ENCODE measurements at places on chromosomes 1 and 21. TPM values are rescaled to one million over a fixed set of nuclear protein-coding genes. Genes with fewer than 3 reads are reported as not detected.

Gene SMCP
- not detected for total RNA-seq

Gene SPATA6
- total RNA-seq = 8.3 TPM

Gene OVAAL
- not detected for total RNA-seq

Gene PTPN7
- 37.4 TPM for total RNA-seq

DNA sequence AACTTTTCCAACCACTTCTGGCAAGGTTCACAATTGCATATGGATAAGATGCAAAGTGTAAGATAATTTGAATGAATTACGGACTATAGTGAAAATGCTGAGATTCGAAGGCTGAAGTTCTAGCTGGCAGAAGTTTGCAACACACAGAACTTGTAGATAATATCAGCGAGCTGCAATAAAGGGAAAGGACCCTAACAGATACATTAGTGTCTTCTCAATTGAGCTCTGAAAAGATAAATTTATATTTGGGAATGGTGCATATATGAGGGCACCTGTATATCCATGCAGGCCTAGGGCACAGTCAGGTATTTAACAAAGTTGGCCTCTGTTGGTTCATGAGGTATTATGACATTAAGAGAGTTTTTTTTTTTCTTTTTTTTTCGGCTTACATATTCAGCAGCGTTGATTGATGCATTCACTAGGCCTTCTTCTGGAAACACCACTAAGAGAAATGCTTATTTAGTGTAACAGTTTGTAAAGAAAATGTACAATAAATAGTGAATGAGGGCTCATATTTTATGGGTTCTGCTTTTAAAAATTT, 2.2 kb downstream of the NFIA start:
- H3K27ac ChIP-seq = peak overlapping the region; percentile 71
- peak overlapping the region; percentile 98 for H3K4me3 ChIP-seq
- H3K27me3 ChIP-seq = no peaks in the 10 kb centered on the region
- H3K4me1 ChIP-seq = peaks cover 20% of the 10 kb centered on the region
- H3K36me3 ChIP-seq = peaks cover 2% of the 10 kb centered on the region

DNA sequence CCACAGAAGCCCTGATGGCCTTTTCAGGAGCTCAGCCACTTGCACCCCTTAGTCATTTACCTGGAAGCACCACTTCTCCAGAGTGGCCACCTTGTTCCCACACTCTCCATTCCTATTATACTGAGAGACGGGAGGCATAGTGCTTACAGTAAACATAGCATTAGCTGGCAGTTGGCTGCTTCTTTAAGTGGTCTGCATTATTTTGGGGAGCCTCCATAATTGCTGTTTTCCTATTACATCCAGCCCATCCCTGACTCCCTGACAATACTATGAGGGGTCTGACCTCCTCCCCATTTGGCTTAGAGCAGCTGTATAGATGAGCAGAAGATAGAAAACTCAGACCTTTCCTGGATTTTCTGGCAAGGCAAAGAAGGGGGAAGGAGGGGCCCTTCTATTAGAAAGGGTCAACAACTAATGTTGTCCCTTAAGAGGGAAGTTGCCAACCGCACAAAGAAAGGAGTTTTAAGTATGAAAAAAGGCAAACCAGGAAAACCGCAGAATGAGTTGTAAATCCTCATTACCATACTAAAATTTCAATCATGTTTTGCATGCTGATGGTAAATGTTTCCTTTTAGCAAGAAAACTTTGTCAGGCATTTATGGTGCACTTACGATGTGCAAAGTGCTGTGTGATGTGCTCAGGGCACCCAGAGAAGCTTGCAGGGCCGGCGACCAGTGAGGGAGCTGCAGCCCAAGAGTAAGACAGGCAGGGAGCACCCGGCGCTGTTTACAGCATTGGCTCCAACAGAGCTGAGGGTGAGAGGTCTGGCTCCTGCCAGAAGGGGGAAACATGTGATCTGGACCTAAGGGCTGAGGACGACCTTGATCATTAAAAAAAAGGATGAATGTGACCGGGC, 167.3 kb downstream of the ZZZ3 start:
- no peak overlapping the region for H3K4me3 ChIP-seq
- H3K27me3 ChIP-seq = no peaks in the 10 kb centered on the region
- H3K36me3 ChIP-seq = peaks cover 25% of the 10 kb centered on the region
- DNase-seq = no peak
- H3K27ac ChIP-seq = no peak overlapping the region

DNA sequence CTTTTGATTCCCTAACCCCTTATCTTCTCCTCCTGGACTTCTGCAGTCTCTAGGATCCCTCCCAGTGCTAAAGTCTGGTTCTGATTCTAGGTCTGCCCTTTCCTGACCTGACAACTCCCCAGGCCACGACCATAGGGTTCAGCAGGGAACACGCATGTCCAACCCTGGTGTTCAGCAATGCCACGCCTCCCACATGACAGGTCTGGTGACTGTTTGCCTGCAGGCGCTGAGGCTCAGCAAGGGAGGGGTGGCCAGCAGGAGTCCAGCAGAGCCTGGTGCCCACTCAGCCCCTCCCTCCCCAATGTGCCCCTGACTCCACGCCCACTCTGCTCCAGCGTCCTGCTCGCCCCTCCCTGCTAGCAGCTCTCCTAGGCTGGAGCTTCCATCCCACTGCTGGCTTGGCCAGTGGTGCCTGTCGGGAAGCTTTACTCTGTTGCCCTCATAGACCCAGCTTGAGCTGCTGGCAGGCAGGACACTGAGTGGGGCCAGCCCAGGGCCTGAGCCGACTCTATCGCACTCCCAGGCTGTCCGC, 17.3 kb downstream of the SLC9A1 start:
- H3K4me3 ChIP-seq = peak overlapping the region; percentile 88
- peaks cover 30% of the 10 kb centered on the region for H3K4me1 ChIP-seq
- peaks cover 5% of the 10 kb centered on the region for H3K36me3 ChIP-seq
- peak overlapping the region; percentile 100 for H3K27ac ChIP-seq
- no peak for DNase-seq
- H3K27me3 ChIP-seq = no peaks in the 10 kb centered on the region

GRCh38 chr1:109714661-109715372, 2.8 kb downstream of the GSTM5 start:
- peaks cover 1% of the 10 kb centered on the region for H3K36me3 ChIP-seq
- peaks cover 3% of the 10 kb centered on the region for H3K4me1 ChIP-seq
- H3K27ac ChIP-seq = no peak overlapping the region
- H3K27me3 ChIP-seq = peaks cover 26% of the 10 kb centered on the region

DNA sequence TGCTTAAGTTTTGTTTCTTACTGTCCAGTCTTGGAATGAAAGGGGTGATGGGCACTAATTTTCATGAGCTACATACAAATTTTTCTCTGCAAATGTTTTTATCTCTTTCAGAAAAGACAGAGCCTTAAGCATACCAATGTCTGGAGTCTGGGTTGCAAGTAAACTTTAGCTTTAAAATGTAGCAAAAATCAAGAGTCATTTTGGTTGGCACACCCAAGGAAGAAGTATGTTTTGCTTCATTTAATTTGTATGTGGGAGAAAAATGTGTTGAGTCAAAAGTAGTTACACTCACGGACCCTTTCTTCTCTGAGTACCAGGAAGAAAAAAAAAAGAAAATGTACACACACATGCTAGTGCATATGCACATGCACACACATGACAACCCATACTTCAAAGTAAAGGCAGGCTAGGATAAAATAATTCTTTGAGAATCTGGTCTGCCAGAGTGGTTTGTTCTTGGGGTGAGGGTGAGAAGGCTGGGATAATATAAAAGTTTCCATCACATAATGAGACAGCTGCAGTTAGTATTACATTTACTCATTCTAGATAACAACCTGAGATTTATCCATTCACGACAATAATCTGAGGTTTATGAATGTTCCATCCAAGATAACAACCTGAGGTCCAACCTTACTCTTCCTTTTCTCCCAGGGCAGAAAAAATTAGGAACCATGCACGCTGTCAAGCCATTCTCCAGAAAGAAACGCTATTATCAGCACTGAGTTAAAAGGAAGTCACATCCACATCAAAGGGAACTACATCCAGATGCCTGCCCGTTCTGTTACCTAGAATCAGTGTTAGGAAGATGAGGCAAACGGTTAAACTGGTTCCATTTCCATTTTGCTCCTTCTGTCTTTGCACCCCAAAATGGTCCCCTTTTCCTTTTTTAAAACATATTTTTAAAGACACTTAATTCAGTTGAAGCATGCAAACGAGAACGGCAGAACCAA, 9.3 kb downstream of the DPYD start:
- H3K4me1 ChIP-seq = peaks cover 39% of the 10 kb centered on the region
- peak; percentile 18 for DNase-seq
- H3K36me3 ChIP-seq = peaks cover 1% of the 10 kb centered on the region

- H3K27me3 ChIP-seq = no peaks in the 10 kb centered on the region
- no peak for DNase-seq
- peaks cover 71% of the 10 kb centered on the region for H3K4me1 ChIP-seq
- H3K4me3 ChIP-seq = no peak overlapping the region
These were observed 67.8 kb downstream of the MAN1C1 start for GRCh38 chr1:25684216-25684965.

DNA sequence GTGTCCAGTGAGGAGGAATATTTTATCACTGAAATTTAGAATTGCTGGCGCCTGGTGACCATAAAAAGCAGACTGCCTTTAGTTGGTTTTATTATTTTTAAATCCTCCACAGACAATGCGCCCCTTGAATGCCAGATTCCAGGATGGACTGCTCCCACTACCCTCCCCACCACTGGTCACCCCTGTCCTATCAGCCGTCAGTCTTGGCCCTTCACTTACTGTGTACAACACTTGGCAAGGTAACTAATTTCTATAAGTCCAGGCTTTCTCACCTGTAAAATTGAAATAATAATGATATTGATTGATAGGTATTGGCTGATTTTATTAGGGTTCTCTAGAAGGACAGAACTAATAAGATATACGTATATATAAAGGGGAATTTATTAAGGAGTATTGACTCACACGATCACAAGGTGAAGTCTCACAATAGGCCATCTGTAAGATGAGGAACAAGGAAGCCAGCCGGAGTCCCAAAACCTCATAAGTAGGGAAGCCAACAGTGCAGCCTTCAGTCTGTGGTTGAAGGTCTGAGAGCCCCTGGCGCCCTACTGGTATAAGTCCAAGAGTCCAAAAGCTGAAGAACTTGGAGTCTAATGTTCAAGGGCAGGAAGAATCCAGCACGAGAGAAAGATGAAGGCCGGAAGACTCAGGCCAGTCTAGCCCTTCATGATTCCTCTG, 17.8 kb downstream of the RHEX start:
- no peak overlapping the region for H3K4me3 ChIP-seq
- H3K27ac ChIP-seq = no peak overlapping the region
- no peaks in the 10 kb centered on the region for H3K36me3 ChIP-seq

DNA sequence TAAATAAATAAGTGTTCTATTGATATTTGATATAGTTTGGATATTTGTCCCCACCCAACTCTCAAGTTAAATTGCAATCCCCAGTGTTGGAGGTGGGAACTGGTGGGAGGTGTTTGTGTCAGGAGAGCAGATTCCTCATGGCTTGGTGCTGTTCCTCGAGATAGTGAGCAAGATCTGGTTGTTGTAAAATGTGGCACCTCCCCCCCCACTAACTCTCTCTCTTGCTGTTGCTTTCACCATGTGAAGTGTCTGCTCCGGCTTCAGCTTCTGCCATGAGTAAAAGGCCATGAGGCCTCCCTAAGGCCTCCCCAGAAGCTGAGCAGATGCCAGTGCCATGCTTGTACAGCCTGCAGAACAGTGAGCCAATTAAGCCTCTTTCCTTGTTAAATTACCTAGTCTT, 20.8 kb downstream of the FRRS1 start:
- H3K27ac ChIP-seq = no peak overlapping the region
- no peak overlapping the region for H3K4me3 ChIP-seq
- no peaks in the 10 kb centered on the region for H3K27me3 ChIP-seq

- peak overlapping the region; percentile 53 for H3K27ac ChIP-seq
- H3K4me3 ChIP-seq = peak overlapping the region; percentile 84
- no peaks in the 10 kb centered on the region for H3K36me3 ChIP-seq
- DNase-seq = no peak
- peaks cover 27% of the 10 kb centered on the region for H3K27me3 ChIP-seq
- peaks cover 18% of the 10 kb centered on the region for H3K4me1 ChIP-seq
These were observed 540 bp upstream of the C1orf198 start for GRCh38 chr1:230868736-230869385.

GRCh38 chr1:14952626-14953314, 200.8 kb upstream of the TMEM51 start:
- no peak for DNase-seq
- no peaks in the 10 kb centered on the region for H3K36me3 ChIP-seq
- H3K27ac ChIP-seq = no peak overlapping the region
- no peaks in the 10 kb centered on the region for H3K27me3 ChIP-seq

- peak; percentile 40 for DNase-seq
- H3K36me3 ChIP-seq = peaks cover 2% of the 10 kb centered on the region
- no peaks in the 10 kb centered on the region for H3K27me3 ChIP-seq
- peaks cover 18% of the 10 kb centered on the region for H3K4me1 ChIP-seq
These were observed at the start of gene SH3D21 for GRCh38 chr1:36306210-36306901. TSS of gene SH3D21 (plus strand) at chr1:36306368. CDS start at chr1:36306421, 53 bp downstream.

- H3K27me3 ChIP-seq = peaks cover 1% of the 10 kb centered on the region
- H3K4me3 ChIP-seq = no peak overlapping the region
- no peak for DNase-seq
These were observed 9.3 kb downstream of the PCSK9 start for GRCh38 chr1:55048453-55049270.

DNA sequence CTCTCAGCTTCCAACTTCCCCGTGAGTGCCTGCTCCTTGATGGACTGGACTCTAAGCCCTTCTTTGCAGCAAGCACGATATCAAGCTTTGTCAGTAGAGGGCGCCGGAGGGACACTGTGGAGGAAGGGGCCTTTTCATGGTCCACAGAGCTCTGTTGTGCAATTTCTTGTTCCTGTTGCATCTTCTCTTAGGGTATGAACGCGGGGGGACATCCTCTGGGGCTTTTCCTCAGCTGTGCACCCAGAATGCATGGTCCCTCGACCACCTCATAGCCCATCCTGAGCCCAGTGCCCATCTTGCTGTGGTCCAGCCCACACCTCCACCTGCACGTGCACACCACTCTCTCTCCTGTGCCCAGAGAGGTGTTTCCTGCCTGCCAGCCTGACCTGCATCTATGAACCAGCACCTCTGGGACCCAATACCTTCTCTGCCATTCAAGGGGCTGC, 556.8 kb downstream of the PTPRU start:
- no peak overlapping the region for H3K27ac ChIP-seq
- H3K4me3 ChIP-seq = no peak overlapping the region
- DNase-seq = no peak
- H3K36me3 ChIP-seq = peaks cover 4% of the 10 kb centered on the region
- peaks cover 27% of the 10 kb centered on the region for H3K27me3 ChIP-seq

All from naive thymus-derived CD8-positive, alpha-beta T cell (primary cell).